Central memory CD4-positive, alpha-beta T cell (primary cell): ENCODE measurements at places on chromosomes 12 and 14.
A peak's percentile ranks its signal among the peaks of the same experiment; 100 is the strongest.

DNA sequence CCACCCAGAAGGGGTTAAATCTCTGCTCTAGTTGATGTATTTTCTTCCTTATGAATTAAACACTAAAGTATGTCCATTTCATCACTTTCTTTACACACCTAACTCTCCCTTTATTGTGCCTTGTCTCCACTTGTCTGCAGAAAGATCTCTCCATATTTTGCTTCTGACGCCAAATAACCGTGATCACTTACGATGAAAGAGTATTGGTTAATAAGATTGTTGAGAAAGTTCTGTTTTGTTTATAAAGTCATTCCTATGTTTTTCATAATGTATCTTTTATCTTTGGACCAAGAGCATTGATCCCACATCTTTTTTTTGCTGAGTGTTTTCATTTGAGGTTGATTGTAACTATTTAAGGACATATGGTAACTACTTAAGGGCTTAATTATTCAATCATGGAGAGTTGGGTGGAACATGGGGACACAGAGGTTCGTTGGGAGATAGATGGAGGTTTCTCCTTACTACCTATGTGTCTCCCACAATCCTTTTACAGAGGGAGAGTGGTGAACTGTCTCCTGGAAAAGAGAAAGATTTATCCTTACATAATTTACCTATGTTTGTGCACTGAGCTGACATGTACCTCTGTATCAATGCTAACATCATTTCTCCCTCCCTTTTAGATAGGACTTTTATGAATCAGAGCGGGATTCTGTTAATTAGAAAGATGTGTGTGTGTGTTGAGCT, 120.7 kb upstream of the SLC38A2 start:
- no peak for DNase-seq

GRCh38 chr12:51012570-51013236, 13.5 kb downstream of the SLC11A2 start:
- DNase-seq: no peak

GRCh38 chr12:118603610-118604361, 227.4 kb downstream of the SUDS3 start:
- DNase-seq: no peak

- no peak for DNase-seq
These were observed 10.8 kb downstream of the PTGR2 start for GRCh38 chr14:73862480-73862879.

- DNase-seq: no peak
These were observed 15.3 kb upstream of the NUDT14 start for GRCh38 chr14:105196265-105196960.

- no peak for DNase-seq
These were observed 161.4 kb upstream of the ABCD2 start for GRCh38 chr12:39780913-39781446.

DNA sequence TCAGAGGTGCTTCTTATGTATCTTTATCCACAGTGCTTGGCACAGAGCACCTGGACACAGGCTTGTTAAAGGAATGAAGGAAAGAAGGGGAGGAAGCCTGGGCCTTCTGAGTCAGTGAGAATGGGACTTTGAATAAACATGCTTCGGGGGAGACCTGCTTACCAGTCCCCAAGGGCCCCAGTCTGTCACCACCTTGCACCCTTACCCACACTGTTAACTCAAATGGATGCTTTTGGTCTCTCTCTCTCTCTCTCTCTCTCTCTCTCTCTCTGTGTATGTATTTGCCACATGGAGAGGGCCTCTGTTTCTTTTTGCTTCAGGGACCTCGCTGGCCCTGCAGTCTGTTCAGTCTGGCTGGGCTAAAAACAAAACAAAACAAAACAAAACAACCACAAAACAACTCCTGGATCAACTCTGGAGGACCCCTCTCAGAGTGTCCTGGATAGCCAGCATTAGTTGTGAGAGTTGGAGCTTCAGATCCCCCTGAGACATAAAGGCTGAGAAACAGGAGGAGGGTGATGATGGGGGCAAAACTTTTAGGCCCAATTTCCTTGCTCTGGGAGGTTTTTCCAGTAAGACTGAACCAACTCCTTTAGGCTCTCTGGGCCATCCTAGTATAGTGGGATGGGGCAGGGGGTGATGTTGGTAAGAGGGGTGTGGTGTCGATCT, 1.9 kb downstream of the KIF5A start:
- DNase-seq: no peak

GRCh38 chr14:32738206-32738871, 200.3 kb upstream of the NPAS3 start:
- no peak for DNase-seq

- no peak for DNase-seq
These were observed 54.6 kb downstream of the CDC42BPB start for GRCh38 chr14:103002578-103003350.

GRCh38 chr14:56490379-56490778, 89.2 kb upstream of the TMEM260 start:
- peak; percentile 14 for DNase-seq

DNA sequence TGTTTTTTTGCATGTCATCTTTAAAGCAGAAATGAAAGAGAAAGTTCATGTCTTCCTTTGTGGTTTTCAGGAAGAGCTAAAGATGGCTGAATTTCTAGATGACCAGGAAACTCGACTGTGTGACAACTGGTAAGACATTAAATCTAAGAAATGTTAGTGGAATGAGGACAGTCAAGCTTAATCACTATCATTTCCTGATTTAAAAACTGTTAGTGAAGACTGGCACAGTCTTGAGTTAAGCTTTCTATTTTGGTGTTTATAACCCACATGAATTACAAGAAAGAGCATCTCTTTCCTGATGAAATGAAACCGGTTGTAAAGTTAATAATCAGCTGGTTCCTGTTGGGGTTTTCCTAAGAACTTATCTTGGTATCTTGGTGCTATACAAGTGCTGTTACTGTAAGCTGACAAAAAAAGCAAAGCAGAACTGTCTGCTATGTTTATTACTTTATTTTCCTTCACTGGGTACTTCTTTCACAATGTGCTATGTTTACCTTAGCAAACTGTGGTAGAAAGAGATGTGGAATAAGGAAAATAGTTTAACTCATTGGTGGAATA, 5.2 kb downstream of the TRAFD1 start:
- DNase-seq: peak; percentile 76

DNA sequence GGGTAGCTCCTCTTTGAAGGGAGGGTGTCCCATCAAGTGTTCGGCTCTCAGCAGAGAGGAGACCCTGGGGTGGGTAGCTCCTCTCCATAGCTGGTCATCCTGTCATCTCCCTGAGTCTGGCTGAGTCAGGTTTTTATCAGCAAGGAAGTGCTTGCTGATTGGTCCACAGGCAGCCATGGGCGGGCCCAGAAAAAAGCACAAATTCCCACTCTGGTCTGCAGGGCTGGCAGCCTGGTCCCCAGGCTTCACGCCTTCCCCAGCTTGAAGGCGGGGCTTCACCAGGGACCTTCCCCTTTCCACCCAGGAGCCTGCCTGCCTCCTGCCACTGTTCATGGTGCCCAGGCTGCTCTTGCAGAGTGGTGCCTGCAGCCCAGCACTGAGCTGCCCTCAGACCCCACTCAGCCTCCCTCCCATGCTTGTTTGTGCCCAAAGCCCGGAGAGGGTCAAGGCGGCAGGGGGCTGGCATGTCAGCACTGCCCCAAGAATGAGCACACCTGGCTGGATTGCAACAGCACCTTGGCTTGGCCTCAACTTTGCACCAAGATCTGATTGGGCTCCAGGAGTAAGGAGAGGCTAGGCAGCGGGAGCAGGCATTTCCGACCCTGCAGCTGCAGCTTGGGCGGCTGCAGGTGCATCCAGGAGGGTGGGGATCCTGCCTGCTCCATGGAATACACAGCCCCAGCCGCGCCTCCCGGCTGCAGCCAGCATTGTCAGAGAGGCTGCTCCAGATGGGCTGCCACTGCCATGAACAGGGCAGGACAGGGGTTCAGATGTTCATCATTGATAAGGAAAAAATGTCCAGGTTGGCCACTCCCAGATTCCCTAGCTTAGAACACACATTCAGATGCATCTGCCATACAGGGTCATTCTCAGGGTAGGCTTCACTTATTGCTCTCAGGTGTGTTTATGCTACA, 22.0 kb upstream of the WDR89 start:
- DNase-seq: no peak

GRCh38 chr12:79690638-79691510, at the start of gene PAWR:
Gene PAWR, minus strand, starts transcription at chr12:79690964. Its CDS starts 720 bp downstream, at chr12:79690244.
- DNase-seq: no peak

GRCh38 chr14:65210822-65211182, 108.5 kb upstream of the MAX start:
- DNase-seq: no peak

DNA sequence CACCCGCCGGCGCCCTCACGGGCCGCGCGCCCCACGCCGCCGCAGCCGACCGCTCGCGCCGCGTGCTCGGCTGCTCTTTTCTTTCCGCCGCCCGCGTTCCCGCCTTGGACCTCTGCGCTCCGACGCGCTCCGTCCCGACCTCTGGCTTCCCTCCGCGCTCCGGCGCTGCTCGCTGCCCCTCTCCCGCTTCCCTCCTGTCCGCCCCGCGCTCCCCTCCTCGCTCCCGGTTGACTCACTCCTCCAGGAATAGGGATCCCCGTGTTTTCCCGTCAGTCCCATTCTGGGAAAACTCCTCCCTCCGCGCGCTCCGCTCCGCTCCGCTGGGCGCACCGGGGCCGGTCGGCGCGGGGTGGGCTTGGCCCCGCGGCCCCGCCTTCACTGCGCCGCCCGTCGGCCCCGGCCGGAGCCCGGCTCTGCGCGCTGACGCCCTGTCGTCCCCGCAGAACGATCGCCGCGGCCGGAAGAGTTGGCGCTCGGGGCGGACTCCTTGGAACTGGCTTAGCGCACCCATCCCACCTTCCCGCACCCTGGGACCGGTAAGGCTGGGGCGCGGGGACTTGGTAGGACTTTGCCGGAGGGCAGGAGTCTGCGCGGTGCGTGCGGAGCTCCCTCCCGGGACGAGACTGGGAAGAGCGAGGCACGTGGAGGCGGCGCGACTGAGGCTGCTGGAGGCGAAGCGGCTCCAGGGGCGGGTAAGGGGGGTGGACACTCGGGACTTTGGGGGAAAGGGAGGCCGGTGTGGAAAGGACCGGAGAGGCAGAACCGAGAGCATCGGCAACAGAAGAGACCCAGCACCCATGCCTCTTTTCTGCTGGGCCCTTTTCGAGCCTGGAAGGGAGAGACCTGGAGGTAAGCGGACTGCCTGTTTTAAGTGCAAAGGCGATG, 550 bp downstream of the TEAD4 start:
- DNase-seq: no peak

- no peak for DNase-seq
These were observed 147.8 kb upstream of the ATP2B1 start for GRCh38 chr12:89856431-89856830.

DNA sequence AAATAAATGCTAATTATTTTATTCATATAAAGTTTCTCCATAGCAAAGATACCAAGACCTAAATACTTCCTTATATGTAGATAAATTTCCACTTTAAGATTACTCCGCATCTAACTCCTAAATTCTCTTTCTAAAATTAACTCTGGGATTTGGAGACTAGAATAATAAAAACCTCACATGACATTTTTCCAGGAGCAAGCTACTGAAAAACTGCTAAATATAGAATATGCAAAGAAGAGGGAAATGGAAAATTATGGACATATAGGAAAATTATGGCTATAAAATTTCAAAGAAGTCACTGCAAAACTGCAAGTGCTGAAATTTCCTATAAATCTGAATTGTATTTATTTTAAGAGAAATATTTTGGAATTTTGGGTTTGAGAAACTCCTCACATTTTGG, 186.2 kb downstream of the DUSP6 start:
- no peak for DNase-seq

DNA sequence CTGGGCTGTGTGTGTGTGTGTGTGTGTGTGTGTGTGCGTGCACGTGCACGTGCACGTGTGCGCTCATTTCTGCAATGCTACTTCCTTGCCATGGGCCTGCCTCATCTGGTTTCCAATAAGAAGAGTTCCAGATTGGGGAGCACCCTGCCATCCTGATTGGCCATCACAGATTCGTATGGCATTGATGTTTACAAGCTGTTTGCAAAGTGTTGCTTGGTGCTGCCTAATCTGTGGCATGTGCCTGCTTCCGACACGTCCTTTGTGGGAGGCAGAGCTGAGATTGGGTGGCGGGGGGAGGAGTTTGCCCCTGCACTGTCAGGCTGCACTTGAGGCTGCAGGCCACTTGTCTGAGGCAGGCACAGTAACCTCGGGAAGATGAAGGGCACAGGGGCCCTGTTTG, 39.2 kb downstream of the SAMD4A start:
- DNase-seq: peak; percentile 22

GRCh38 chr12:59780605-59781135, 184.8 kb downstream of the SLC16A7 start:
- no peak for DNase-seq

DNA sequence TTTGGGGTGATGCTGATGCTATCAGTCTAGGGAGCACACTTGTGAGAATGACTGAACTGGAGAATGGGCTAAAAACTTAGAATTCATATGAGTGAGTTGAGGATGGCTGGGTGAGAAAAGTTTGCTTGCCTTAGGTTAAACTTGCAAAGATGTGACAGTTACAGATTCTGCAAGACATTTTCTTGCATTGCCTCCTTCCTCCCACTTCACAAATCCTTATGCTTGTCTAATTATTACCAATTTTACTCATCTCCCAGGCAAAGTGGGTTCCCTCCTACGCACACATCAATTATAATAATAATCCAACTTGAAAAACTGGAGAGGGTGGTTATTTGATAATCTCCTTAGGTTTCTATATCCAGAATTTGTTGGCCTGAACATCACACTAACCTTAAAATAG, 50.9 kb downstream of the ATP2B1 start:
- no peak for DNase-seq

GRCh38 chr12:110286623-110287022, 5.6 kb downstream of the ATP2A2 start:
- no peak for DNase-seq

DNA sequence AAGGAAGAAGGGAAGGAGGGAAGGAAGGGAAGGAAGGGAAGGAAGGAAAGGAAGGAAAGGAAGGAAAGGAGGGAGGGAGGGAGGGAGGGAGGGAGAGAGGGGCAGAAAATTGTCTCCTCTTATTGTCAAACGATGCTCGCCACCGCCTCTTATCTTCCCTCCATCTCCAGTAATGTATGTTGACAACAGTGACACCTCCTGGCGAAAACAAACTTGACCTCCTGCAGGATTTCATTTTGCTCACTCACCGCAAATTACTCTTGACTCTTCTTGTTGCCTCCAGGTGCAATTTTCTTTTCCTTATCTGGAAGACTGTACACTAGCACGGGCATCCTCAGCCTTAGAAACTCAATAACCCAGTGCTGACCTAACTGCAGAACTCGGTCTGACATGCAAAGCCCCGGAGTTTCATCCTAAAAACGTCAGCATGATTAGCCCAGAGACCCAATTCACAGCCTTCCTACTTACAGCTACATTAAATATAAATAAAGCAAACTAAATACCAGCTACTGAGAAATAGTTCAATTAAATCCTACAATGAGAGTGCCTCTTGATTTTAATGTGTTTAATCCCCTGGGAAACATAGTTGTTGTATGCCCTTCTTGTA, 512.4 kb upstream of the TMPO start:
- DNase-seq: no peak
